ENCODE measurements at places on chromosomes 4 and X.

GRCh38 chr4:55340266-55340665 is 5.8 kb upstream of the SRD5A3 start:
- DNase-seq: no peak
- no peaks in the 10 kb centered on the region for H3K4me1 ChIP-seq
- H3K27me3 ChIP-seq: peaks cover 9% of the 10 kb centered on the region
- H3K27ac ChIP-seq: no peak overlapping the region
- no peak overlapping the region for H3K4me3 ChIP-seq

DNA sequence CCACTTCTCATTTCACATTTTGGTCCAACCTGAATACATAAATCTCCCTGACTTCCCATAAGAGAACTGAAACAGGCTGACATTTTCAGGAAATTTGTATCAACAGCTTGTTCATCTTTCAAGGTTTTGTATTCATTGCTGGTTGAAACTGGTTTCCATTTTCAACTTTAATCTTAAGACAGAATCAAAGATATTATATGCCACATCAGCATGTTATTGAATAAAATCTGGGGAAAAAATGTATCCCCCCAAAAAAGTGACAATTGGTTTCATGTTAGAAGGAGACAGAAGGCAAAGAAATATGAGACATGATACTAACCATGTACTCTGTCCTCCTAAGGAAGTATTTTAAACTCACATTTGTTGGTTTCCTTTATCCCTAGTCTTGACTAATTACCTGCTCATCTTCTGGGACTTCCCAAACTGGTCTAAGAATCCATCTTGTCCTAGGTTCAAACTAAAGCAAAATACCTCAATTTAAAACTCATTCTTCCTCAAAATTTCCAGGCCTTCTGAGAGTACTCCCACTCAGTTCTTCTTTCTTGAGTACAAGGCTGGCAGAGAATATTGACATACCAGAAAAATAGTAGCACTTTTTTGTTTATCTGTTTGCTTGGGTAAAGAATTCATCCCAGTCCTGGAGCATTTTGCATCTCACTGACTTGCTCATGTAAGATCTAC is 3.1 kb upstream of the ANTXR2 start:
- peaks cover 23% of the 10 kb centered on the region for H3K4me1 ChIP-seq
- H3K4me3 ChIP-seq: no peak overlapping the region
- peaks cover 1% of the 10 kb centered on the region for H3K27me3 ChIP-seq
- DNase-seq: no peak
- no peak overlapping the region for H3K27ac ChIP-seq
- no peaks in the 10 kb centered on the region for H3K36me3 ChIP-seq

DNA sequence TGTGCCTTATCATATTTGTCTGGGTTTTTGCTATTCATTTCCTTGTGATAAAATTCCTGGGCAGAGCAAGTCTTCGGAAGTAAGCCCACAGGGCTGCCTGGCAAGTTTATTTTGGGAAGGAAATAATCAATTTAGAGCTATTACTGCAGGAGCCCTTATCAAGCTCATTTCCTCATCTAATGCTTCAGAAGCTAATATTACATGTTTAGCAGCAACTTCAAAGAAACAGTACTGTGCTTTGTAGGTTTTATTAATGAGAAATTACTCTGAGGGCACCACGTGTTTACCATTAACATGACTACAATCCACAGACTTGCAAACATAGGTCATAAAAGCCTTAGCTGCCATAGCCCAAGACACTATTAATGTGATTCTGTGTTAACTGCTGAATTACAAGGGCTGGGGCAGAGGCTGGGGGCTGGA is 540.0 kb downstream of the SPRY1 start:
- no peak overlapping the region for H3K4me3 ChIP-seq
- H3K36me3 ChIP-seq: peaks cover 3% of the 10 kb centered on the region
- no peak overlapping the region for H3K27ac ChIP-seq
- H3K27me3 ChIP-seq: no peaks in the 10 kb centered on the region

DNA sequence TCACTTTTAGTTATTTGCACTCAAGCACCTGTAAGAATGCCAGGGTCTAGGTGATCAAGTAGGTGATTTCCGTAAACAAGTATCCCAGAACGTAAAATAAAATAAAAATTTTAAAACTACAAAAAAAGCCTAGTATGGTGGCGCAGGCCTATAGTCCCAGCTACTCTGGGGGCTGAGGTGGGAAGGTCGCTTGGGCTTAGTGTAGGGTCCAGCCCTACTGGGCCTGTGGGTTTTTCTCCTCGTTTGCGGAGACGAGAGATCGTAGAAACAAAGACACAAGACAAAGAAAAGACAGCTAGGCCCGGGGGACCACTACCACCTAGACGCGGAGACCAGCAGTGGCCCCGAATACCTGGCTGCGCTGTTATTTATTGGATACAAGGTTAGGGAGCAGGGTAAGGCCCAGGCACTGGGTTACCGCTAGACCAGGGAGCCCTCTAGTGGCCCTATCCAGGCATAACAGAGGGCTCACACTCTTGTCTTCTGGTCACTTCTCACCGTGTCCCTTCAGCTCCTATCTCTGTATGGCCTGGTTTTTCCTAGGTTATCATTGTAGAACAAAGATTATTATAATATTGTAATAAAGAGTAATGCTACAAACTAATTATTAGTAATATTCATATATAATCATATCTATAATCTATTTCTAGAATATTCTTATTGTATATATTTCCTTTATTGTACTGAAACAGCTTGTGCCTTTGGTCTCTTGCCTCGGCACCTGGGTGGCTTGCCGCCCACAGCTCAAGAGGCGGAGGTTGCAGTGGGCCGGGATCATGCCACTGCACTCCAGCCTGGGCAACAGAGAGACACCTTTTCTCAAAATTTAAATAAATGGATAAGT is 38.4 kb downstream of the SAGE1 start:
- H3K4me3 ChIP-seq: no peak overlapping the region
- no peaks in the 10 kb centered on the region for H3K36me3 ChIP-seq
- H3K27ac ChIP-seq: no peak overlapping the region
- H3K27me3 ChIP-seq: peaks cover 10% of the 10 kb centered on the region
- no peak for DNase-seq
- no peaks in the 10 kb centered on the region for H3K4me1 ChIP-seq

Data from osteocyte (in vitro differentiated cells).